ENCODE measurements at places on chromosomes 6 and 20.

DNA sequence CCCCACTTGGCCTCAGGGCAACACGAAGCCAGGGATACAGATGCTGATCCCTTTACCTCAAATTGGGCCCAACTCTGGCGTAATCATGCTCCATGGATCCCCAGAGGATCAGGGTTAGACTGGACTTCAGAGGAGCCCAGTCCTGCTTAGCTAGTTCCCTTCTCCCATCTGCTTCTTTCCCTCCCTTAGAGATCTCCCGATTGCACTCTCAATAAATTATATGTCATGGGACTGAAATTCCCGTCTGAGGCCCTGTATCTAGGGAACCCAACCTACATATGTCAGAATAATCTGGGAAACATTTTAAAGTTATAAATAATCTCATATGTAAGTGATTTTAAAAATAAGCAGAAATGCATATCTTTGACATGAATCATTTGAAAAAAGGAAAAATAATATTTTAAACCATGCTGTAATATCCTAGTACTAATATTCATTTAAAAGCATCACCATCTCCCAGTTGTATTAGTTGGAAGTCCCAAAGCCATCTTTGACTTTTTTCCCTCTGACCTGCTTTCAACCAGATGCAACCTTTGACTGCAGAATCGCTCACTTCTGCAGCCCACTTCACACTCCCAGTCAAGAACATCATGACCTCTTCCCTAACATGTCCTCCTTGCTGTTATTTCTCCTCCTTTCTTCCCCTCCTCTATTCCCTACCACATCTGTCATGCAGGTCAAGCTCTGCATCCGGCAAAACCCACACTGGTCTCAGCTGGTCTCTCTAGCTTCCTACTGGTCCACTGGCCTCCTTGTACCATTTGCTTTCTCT is 393.6 kb downstream of the BTBD3 start:
- DNase-seq, result no peak

DNA sequence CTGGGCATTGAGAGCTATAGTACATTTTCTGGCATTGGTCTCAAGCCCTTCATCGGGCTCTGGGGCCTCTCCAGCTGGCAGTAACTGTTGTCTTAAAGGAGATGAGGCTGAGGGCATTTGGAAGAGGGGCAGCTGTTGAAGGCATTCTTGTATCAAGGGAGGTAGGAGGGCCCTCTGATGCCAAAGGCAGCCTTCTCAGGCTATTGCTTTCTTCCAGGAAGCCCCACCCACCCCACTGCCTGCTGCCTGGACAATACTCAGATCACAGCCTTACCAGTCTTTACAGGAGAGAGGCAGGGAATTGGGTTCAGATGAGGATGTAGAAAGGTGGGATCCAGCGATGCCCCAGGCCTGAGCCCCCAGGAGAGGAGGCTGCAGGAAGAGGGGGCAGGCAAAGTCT is 46.0 kb downstream of the CPXM1 start:
- DNase-seq, result no peak

GRCh38 chr6:119055069-119055468 is 23.4 kb downstream of the FAM184A start:
- no peak for DNase-seq

DNA sequence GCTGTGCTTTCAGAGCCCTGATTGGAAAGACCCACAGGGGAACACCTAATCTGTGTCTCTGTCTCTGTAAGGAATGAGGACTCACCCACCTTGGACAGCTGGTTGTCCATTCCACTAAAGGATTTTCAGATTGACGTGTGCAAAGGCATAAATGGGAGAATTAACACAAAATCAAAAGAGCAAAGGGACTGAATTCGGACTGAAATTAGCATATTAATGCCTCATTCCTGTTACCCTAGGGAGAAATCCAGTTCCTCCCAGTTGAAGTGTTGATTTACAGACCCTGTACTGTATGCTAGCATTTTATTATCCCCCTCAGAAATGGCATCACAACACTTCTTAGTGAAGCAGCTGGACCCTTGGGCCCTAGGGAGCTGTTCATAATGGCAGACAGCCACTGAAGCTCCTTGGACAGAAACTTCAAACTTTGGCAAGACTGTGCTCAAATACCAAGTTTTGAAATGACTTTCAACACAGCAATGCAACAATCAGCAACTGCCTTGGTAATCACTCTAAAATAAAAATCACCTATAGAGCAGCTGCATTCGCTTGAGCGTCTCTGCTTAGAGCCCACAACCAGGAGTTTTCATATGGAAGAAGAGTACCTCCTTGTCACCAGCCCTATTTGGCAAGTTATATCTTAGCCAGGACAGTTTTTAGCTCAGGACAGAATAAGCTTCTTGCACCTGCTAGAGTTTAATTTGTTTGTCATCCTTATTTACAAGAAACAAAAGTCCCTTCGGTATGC is 118.1 kb downstream of the TRDN start:
- DNase-seq, result no peak

DNA sequence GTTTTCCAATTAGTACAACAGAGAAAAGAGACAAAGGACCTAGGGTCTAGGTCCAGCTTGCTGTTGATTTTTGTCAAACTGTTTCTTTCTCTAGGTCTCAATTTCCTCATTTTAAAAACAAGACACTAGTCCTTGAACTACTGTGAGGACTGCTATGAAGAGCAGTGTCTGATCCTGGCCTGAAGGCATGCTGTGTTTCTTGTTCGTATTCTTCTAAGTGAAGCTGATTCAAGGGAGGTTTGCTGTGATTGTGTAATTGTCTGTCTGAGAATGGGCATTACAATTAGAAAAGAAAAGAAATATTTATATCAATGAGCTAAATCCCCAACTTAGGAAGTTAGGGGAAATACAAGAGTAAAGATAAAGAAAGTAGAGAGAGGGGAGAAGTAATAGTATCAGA is 228.2 kb upstream of the SUPT3H start:
- no peak for DNase-seq

DNA sequence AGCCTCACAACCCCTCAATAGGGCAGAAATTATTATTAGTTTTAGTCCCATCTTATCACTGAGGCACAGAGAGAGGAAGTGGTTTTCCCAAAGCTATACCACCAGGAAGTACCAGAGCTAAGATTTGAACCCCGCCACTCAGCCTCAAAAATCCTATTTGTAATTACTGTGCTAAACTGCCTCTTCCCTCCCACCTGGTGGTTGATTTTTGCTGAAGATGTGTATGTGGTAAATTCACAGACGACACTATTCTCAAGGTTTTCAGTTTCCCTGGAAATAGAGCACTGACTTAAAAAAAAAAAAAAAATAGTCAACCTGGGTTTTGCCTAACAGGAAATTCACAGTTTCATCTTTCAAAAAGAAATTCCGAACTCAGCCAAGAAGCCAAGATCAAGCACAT is 57.9 kb downstream of the TSHZ2 start:
- no peak for DNase-seq

- peak; percentile 69 for DNase-seq
Measured at GRCh38 chr6:142945049-142945445, at the start of gene HIVEP2. Gene HIVEP2, minus strand, starts transcription at chr6:142945176. Its CDS starts 170,438 bp downstream, at chr6:142774738.

- no peak for DNase-seq
Measured at GRCh38 chr6:5811997-5812396, 194.7 kb downstream of the NRN1 start.

DNA sequence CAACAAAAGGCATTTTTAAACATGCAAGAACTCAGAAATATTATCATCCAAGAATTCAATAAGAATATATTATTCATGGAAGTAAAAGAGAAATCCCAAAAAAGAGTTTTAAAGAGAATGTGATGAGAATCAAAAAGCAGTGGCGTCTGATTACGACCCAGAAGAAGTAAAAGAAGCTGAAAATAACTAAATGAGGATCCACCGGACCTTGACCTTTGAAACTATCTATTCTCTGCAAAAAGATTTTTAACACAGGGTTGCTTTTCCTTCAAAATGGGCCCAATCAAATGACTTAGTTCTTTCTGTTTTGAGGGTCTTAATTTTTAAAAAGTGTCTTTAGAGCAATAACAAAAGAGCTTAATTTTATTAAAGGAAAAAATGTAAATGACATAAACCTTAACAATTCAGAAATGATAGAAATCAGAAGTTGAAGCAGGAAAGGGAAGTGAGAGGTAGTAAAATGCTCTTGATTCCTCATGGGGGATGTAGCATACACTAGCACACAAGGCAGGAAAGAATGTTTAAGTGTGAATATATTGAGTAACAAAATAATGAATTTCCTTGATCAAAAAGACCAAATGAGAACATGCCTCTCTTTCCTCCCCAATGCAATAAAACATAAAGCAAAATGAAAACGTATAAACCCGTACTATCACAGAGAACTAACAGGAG is 223.1 kb upstream of the PRDM1 start:
- no peak for DNase-seq

- no peak for DNase-seq
Measured at GRCh38 chr6:52065621-52066020, 21.8 kb downstream of the PKHD1 start.

- no peak for DNase-seq
Measured at GRCh38 chr20:48025051-48025515, 239.8 kb upstream of the SULF2 start.

DNA sequence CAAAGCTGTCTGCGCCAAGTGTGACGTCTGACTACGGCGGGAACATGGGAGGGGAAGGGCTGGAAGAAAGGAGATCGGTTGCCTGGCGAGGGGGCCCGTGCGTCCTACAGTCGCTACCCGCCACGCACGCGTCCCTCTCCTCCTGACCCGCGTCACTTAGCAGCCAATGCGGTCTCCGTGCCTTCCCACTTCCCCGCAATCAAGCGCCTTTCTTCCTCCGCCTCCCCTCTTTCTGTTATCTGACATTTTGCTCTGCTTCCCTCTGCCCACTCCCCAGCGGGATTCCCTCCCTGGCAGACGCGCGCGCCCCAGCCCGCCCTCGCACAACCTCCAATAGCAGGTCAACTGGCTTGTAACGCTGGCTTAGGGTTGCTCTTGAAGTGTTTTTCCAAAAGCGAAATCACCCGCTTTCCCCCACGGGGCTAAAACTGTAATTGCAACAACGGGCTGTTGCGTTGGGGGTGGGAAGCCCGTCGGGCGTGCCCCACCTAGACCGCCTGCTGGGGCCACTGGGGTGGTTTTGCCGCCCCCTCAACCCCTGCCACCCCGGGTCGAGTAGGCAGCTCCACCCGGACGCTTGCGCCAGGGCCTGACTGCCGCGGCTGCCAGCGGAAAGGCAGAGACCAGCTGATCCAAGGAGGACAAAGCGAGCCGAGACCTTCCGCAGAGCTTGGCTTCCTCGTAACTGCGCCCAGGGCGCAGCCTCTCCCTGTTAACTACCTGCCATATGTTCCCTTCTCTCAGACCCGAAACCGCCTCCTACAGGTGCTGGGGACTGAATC is 6.2 kb upstream of the SOX4 start:
- no peak for DNase-seq

DNA sequence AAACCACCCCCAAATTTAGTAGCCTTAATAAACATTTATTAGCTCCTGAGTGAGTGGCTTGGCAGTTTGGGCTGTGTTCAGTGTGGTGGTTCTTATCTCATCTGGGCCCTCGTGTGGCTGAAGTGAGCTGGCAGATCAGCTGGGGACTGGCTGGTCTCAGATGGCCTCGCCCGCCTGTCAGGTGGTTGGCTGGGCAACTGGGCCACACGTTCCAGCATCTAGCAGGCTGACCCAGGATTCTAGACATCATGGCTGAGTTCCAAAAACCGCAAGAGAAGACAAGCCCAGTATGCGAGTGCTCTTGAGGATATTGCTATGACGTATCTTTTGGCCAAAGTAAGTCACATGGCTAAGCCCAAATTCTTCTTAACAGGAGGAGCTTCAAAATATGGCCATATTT is 28.9 kb downstream of the EIF2S2 start:
- no peak for DNase-seq

DNA sequence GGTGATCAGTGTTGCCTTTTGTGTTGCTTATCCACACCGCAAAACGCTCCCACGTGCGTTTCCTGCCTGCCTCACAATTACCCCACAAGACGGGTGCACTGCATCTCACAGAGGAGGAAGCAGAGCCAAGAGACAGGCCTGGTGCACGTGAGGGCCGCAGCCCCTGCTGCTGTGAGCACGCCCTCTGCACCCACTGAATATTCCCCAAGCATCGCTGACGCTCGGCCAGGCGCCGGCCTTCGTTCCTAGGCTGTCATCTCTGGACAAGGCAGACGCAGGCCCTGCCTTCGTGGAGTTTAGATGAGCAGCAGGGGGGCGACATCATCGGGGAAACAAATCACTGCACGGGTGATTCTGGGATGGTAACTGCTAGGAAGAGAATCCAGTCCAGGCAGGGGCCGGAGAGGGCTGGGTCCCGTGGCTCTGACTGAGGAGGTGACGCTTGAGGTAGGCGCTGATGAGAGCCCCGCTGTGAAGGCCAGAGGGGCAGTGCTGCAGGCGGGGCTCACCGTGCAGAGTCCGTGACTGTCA is 162.4 kb upstream of the QKI start:
- DNase-seq, result no peak

DNA sequence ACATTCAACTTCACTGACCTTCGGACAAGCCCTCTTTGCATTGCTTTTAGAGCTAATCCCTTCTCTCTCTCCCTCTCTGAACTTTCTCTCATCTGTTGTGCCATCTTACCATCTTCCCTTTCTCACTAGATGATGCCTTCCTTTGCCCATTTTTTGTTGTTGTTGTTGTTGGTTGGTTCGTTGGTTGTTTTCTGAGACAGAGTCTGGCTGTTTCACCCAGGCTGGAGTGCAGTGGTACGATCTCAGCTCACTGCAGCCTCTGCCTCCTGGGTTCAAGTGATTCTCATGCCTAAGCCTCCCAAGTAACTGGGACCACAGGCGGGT is 18.8 kb downstream of the MAP3K5 start:
- DNase-seq, result no peak

GRCh38 chr6:13278991-13279390 is 49.3 kb downstream of the TBC1D7 start:
- DNase-seq, result no peak
